ENCODE measurements at places on chromosomes 3 and 15.
A peak's percentile ranks its signal among the peaks of the same experiment; 100 is the strongest.

- no peak for DNase-seq
Measured at GRCh38 chr3:160176923-160177322, 48.3 kb upstream of the C3orf80 start.

DNA sequence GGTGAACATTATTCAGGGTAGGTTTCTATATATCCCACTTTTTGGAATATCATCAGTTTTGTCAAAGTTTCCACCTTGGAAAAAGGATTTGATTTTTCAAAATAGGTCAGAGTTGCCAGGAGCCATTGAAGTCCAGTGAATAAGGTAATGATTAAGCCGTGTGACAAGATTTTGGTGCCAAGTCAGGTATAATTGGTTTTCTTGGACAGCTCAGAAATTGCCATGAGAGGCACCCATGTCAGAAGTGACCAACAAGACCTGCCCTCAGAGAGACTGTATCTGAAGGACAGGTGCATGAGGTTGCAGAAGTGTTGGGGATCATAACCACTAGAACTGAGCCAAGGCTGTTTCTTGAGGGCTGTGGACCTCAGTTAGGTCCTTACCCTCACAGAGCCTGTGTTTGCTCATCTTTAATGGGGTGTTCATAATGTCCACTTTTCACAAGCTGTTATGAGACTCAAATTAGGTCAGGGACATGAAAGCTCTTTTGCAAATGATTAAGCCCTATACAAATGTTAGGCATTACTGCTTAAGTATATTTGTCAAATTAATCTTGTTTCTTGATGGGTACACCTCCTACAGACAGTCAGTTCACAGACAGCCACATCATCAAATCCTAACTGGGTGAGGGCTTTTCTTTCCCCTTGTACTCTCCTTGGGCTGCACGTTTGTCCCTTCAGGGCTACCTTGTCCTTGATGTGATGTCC lies 32.3 kb downstream of the CASR start:
- DNase-seq: no peak

DNA sequence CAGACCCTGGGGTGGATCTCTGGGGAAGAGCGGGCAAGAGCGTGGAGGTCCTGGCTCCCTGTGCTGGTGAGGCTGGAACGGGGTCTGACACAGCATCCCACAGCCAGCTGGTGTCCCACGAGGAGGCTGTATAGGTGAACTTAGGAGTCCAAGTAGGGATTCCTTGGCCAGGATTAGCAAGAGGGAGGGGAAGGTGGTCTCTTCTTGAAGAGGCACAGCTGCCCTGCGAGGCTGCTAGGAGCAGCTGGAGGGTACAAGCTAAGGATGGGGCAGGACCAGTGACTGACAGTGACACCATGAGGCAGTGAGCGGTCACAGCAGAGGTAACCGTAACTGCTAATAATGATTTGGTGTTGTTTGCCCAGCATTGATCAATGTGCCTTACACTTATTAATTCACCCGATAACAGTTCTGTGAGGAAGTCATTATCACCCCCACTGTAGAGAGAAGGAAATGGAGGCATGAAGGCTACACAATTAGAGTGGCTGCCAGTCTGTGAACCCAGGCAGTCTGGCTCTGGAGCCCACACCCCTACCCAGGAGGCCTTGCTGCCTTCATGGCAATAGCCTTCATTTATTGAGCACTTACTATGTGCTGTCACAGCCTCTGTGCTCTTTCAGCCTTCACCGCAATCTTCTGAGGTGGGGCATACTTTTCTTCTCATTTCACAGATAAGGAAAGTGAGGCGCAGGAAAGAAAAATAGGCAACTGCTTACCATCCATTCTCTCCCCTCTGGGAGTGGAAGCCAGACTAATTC lies 59.4 kb downstream of the TMEM44 start:
- peak; percentile 58 for DNase-seq

GRCh38 chr3:52923963-52924362 lies 26.6 kb upstream of the STIMATE start:
- no peak for DNase-seq

- peak; percentile 83 for DNase-seq
Measured at GRCh38 chr3:161149529-161149928, 44.4 kb upstream of the B3GALNT1 start.

- no peak for DNase-seq
Measured at GRCh38 chr15:31799715-31800321, 230.5 kb upstream of the CHRNA7 start.

DNA sequence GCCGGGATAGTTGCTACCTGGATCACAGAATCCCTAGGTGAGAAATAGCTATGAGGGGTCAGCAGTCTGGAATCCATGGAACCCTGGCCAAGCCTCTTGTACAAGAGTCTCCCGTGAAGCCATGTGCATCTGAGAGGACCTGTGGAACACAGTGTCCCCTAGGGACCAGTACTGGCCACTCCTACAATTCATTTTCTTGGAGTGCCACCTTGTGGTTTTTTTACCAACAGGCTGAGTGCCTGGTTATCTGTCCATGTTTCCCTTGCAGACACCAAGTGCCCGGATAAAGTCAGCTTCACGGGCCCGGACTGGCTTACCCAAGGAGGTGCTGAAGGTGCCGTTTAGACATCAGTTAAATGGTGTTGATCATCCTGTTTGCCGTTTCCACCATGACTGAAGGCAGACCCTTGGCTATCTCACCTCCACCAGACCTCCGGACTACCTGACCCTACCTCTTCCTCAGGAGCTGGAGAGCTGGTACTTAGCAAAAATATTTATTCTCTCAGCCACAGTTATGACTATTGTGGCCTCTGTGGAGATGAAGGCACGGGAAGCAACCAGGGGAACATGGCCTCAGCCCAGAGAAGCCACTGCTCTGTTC lies 93.9 kb downstream of the RBPMS2 start:
- peak; percentile 56 for DNase-seq

DNA sequence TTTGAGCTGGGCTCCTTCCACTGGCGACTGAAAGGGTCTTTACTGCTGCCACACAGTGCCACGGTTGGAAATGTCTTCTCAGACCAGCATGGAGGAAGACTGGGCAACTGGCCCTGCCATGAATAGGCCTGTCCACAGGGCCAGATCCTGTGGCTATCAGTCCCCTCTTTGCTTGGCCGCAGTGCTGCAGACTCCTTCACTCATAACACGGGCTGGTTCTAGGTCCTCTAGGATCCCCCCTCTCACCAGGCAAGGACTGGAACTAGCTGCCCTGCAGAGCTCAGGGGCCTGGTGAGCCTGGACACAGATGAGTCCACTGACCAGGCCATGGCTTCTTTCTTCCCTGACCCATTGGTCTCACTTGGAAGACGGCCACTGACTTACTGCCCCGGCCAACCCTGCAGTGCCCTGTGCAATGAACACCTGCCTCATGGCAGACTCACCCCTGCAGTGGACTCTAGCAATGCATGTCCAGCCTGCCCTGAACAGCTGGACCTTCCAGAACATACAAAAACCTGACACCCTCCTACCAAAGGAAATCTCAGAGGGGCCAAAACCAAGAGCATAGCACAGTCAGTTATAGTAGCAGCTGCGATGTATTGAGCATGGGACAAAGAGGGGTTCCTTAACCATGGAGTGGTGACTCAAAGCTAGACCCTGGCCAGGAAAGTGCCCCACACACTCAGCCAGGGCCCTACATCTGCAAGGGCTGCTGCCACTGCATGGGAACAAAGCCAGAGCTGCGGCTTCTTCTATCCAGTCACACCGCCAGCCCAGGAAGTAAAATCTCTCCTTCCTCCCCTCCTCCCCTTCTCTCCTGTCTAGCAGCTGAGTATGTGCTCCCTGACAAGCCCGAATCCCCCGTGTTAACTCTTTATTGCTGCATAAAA lies 72.1 kb upstream of the ITGA11 start:
- peak; percentile 36 for DNase-seq

- DNase-seq: no peak
Measured at GRCh38 chr3:144743225-144743668, 771.6 kb downstream of the DIPK2A start.

GRCh38 chr3:134352031-134352671 lies 22.1 kb downstream of the AMOTL2 start:
- no peak for DNase-seq

DNA sequence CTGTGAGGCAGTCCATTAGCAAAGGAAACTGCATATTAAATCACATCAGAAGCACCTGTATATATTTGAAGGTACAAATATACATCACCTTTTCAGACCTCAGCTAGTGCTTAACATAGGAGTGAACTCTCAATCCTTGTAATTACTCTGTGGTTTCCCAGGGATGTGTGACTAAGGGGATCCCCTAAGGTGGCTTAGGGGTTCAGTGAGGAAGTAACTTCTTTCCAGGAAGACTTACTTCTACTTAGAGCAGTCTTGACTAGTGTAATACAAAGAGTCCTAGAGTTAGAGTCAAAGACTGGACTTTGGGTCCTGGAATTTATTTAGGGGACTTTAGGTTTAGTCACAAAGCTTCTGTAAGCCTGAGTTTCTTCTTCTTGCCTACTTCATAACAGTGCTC lies 8.7 kb upstream of the SUMF1 start:
- no peak for DNase-seq

- no peak for DNase-seq
Measured at GRCh38 chr3:53956586-53956985, 64.9 kb upstream of the SELENOK start.

DNA sequence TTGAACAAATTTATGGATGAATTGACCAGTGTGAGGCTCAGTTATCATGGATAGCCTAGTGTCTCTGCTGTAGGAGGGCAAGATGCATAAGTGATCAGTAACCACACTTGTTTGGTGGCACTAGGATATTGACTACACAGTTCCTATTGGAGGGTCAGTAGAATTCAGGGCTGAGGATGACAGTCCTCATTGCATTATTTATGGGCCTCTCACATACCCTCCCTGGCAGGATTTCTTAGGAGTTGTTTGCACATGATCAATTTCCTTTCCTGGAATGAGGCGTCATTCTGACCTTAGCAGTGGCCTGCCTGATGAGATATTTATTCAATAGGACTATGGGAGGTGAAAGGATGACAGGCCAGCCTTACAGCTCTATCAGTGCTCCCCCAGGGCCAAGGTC lies 125.1 kb upstream of the AGBL1 start:
- no peak for DNase-seq

GRCh38 chr15:62050115-62050514 lies 10.1 kb downstream of the VPS13C start:
- no peak for DNase-seq

DNA sequence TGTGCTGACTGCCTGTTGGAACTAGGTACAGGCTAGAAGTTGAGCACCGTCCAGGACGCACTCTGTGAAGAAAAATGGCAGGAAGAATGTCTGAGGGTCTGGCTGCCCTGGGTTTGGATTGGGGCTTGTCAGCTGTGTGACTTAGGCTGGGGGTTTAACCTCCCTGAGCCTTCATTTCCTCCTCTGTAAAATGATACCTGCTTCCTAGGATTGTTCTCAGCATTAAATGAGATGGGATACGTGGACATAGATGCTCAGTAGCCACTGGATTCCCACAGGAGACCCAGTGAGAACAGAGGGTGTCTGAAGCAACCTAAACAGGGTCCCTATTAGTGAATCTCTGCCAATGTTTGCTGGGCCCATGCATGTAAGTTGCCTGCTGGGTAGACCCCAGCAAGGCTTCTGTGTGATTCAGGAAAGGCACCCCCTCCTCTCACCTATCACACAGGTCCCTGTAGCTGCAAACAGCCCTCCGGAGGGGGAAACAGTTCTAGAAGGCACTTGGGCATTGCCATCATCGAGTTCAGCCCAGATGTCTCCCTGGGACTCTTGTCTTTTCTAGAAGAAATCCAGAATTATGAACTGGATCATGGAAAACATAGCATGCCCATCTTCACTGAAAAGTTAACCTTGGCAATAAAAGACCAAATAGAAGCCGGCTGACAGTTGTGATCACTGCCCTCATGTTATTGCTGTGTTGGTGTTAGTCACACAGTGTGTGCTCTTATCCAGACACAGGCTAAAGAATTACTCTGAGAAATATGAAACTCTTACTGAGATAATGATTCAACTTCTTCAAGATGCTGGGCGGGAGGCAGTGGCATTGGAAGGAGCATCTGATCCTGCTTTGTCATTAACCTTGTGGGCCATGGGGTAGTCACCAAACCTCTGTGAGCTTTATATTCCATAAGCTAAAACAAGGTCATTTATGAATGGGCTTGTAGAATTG lies 64.5 kb downstream of the SMAD6 start:
- peak; percentile 75 for DNase-seq

DNA sequence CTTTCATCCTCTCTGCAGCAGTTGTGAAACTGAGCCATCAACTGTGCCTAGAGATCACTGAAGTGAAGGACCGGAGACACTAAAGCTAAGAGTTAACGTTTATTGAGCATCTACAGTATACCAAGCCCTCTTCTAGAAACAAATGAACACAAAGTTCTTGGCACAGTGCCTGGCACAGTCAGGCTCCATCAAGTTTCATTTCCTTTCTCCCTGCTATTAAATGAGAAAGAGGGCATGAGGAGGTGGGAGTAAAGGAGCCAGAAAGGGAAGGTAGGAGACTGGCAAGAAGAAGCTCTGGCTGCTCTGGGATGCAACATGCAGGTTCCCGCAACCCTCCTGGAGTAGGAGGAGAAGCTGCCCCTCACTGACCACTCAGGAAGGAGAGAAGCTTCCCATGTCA lies 30.6 kb downstream of the CYP19A1 start:
- DNase-seq: peak; percentile 11

- peak; percentile 34 for DNase-seq
Measured at GRCh38 chr15:56411122-56411749, 46.0 kb downstream of the TEX9 start.

- no peak for DNase-seq
Measured at GRCh38 chr15:92763459-92763858, 107.9 kb upstream of the FAM174B start.

GRCh38 chr15:101545548-101546505 lies 56.3 kb upstream of the PCSK6 start:
- no peak for DNase-seq

GRCh38 chr3:126828306-126828705 lies 124.3 kb downstream of the CHCHD6 start:
- no peak for DNase-seq

DNA sequence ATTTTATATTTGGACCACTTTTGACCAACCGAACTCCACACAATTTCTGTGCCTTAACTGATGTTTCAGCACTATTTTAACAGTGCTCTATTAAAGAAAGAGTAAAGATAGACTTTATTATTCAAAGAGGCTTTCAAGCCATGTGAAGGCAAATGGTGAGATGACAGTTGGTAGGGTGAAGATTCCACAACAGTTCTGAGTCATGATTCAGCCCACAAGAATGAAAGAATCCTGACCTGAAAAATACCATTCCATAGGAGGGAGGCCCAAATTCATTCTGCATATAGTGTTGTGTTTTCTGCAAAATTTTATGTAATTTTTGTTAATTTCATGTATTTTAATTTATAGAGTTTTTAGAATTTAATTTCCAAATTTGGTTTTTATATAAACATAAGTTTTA lies 135.6 kb upstream of the STAC start:
- DNase-seq: peak; percentile 16

All from iris pigment epithelial cell (primary cell).